ENCODE measurements at places on chromosomes 2 and 18. TPM values are rescaled to one million over a fixed set of nuclear protein-coding genes. Genes with fewer than 3 reads are reported as not detected.

DNA sequence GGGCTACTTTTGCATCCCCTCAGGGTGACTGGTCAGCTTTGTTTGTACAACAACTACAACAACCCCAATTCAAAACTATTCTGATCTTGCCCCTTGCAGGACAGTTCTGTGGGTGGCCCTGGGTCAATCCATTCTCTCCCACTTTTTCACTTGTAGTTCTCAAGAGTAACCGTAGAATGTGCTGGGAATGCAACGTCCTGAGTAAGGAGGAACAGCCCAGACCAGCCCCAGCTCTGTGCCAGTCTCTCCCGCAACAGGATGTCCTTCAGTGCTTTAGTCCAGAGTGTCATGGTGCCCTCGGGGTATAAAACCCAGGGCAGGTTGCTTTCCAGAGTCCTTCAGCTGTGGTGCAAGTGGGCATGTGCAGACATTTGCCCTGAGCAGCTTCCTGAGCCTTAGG is 22.1 kb upstream of the TEX51 start:
- no peak for DNase-seq

GRCh38 chr2:40105593-40105992 is 326.5 kb upstream of the THUMPD2 start:
- DNase-seq: no peak

DNA sequence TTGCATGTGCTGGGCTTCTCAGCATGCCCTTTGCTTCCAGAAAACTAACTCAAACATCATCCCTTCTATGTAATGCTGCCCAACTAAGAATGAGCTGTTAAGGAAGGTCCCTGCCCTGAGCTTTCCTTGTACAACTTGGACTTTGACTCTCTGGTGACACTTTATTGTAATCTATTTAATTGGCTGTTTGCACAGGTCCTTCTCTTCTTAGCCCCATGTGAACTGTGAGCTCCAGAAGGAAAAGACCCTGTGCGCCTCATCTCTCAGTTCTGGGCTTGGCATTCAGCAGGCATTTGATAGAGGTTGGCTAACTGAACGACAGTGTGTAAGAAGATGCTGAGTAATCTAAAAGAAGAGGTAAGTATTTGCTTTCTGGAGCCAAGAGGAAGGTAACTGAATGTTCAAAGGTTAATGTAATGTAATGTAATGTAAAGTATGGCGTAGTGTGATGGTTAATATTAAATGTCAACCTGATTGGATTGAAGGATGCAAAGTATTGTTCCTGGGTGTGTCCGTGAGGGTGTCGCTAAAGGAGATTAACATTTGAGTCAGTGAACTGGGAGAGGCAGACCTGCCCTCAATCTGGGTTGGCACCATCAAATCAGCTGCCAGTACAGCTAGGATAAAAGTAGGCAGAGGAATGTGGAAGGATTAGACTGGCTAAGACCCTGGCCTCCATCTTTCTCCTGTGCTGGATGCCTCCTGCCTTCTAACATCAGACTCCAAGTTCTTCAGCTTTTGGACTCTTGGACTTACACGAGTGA is 60.8 kb upstream of the CCDC195 start:
- DNase-seq: no peak

DNA sequence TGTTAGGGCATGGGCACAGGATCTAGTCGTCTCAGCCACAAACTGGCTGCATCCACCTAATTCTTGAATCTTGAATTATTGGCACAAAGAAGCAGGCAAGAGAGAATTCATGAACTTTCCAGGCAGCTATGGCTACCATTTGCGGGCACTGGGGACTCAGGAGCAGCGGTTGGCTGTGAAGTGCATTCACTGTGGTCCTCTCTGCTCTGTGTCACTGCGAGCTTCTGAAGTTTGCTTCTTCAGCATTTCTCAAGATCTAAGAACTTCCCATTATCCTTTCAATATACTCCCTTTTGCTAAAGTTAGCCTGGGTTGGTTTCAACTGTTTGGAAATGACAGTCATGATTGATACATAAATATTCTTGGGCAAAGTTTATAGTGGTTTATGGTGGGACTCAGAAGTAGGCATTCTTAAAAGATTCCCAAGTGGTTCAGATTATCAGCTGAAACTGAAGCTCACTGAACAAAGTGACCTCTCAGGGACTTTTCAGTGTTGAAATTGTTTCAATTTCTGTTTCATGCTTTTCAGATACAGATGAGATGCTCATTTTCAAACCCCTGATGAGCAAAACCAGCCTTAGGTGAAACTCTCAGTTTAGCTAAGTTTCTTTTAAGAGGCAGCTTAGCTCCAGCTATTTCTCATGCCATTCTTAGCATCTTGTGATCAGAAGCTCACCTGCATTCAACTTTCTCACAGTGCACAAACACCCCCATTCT is 1258.3 kb upstream of the GYPC start:
- DNase-seq: no peak

DNA sequence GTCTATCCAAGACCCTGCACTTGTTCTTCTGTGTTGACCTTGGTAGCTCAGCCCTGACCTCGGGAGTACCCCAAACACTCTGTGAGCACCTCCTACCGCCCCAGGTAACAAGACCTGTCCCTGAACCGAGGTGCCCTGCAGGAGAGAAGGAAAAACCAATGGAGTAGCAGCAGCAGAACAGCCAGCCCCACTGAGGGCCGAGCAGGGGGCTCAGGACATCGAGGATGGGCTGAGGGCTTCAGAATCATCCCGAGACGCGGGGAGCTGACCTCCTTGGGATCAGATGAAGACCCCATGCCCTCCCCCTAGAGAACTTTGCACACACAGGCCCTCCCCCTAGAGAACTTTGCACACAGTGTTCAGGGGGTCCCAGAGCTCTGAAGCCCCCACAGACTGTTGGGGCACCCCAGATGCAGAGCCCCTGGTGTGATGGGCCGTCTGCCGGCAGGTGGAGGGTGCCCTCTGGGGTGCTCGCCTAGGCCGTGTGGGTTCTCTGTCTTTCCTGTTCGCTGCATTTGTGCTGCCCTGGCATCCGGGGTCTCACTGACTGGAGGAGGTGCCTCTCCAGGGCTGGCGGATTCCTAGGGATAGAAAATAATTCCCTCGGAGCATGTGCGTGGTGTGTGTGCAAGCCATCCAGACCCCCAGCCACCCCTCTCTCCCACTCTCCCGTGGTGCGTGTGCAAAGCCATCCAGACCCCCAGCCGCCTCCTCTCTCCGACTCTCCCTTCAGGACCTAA is 189.1 kb downstream of the TWIST2 start:
- no peak for DNase-seq

GRCh38 chr2:129377078-129377469 is 602.4 kb upstream of the RAB6C start:
- DNase-seq: no peak

DNA sequence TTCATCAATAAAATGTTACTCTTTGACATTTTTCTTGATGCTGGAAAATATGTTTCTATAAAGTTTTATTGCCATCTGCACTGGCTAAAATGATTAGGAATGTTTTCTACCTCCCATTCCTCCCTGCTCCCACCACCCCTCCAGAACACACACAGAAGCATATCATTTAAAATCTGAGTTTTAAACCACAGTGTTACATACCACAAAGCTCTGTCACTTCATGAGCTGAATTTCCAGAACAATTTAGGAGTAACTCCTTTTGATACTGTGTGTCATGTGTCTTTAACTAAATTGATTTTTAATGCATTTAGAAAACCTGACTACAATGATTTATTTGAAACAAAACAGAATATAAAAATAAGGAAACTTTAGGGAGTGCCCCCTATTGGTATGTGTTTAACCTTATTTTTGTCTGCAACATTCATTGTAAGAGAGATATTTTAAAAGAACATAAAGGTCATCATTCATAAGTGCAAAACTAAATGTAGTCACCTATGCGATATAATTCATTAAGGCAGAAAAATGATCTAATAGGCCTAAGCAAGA is 52.0 kb downstream of the FEZ2 start:
- no peak for DNase-seq

GRCh38 chr2:138476940-138477339 is 24.6 kb upstream of the SPOPL start:
- DNase-seq: no peak

DNA sequence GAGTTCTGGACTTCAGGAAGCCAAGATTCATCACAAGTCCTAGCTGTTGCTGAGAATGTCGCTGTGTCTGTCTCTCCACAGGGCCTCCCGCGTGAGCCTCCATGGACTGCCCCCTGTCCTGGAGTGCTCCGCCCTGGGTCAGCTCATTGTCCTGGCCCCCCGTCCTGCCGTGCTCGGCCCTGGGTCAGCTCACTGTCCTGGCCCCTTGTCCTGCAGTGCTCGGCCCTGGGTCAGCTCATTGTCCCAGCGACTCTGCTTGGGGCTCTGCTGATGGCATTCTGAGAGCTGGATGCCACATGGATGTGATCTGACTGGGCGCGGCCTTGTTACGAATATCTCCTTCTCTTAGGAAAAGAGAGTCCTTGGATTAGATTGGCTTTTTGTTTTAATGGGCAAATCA is 78.5 kb downstream of the EIPR1 start:
- no peak for DNase-seq

DNA sequence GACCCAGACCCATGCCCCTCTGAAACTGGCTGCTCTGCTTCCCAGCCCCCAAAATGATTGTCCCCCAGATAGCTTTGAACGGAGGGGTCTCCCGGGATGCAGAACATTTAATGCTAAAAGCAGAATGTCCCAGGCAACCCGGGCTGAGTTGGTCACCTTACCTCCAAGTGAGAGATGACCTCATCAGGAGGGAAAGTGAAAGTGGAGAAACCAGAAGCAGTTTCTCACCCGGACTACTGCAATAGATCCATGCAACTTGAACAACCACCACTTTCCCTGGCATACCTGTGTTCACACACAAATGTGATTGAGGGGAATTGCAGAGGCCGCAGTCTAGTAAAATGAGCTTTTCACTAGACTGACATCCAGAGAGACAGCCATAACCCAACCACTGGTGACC is 75.3 kb upstream of the NPAS2 start:
- no peak for DNase-seq

GRCh38 chr2:19899985-19900930 is 1.5 kb downstream of the TTC32 start:
- no peak for DNase-seq

GRCh38 chr2:64036034-64036705 is 16.9 kb upstream of the VPS54 start:
- DNase-seq: no peak

DNA sequence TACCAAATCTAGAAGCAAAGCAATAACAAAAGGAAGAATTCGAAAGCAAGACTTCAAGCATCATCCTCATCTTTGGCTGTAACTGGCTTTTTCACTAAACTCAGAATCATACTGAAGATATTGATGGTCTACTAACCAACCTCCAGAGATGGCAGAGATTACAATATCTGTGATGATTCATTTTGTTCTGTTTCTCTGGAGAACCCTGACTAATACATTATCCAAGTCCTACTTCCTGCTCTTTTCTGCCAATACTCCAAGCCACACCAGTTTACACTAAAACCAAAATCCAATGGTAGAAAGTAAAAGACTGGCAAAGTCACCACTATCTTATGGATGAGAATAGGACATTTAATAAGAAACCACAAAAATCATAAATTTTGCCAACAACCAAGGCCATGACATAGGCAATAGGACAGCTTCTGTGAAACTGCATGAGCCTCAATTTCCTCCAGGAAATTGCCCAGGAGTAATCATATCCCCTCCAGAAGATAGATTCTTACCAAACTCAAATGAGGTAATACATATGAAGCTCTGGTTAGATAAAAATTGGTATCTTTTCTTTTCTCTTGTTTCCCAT is 159.8 kb downstream of the METTL4 start:
- no peak for DNase-seq

DNA sequence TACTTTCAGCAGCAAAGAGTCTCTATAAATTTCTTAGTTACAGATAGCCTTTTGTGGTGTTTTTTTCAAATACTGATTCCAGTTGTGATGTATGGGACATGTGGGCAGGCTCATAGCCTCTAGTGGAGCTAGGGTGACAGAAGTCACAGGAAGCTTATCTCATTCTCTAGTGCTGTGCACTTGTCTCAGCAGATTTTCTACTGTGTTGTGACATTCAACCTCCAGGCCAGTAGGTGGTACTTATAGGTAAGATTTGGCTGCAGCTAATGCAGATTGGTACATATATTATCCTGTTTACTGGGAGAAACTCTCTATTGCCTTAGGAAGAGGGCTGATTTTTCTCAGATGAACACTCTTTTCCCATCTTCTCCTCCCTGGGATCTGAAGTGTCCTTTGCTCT is 176.2 kb downstream of the CALCRL start:
- DNase-seq: no peak

FER1L5 gene
- total RNA-seq: 1.1 TPM

CYTIP gene
- not detected for total RNA-seq

LDLRAD4 gene
- 26.2 TPM for total RNA-seq

GBX2 gene
- total RNA-seq: 1.1 TPM

IL1F10 gene
- total RNA-seq: not detected

ADD2 gene
- 1.3 TPM for total RNA-seq

SPC25 gene
- total RNA-seq: 10.1 TPM
